ENCODE measurements at places on chromosomes 11 and 22. TPM values are rescaled to one million over a fixed set of nuclear protein-coding genes. Genes with fewer than 3 reads are reported as not detected.

DNA sequence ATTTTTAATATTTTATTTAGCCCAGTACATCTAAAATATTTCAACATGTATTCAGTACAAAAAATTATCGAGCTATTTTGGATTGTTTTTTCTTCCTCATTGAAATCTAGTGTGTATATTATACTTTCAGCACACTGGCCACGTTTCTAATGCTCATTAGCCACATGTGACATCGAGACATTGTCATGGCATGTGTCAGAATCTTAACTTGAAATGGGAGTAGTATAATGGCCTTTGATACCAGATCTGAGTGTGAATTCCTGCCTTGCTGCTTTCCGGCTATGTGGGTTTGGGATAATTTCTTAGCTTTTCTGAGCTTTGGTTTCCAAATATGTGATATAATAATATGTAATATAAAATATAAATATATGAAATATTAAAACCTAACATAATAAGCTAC, 54.3 kb downstream of the BCL2L13 start:
- no peak for DNase-seq

DNA sequence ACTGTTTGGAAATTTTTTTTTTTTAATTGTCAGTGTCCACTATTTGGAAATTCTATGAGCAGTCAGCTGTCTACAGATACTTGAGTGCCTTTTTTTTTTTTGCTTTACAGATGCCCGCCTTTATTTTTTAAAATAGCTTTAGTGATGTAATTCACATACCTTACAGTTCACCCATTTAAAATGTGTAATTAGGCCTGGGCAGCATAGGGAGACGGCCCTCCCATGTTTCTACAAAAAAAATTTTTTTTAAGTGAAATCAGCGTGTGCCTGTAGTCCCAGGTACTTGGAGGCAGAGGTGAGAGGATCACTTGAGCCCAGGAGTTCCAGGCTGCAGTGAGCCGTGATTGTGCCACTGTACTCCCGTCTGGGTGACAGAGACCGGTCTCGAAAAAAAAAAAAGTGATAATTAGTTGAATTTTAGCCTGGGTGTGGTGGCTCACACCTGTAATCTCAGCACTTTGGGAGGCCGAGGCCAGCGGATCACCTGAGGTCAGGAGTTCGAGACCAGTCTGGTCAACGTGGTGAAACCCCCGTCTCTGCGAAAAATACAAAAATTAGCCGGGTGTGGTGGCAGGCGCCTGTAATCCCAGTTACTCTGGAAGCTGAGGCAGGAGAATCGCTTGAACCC, 1.5 kb downstream of the ZNF143 start:
- no peak for DNase-seq

FXYD6 gene
- 30.3 TPM for total RNA-seq

- DNase-seq = no peak
Measured at GRCh38 chr22:20276468-20276867, 8.3 kb upstream of the RTN4R start.

MS4A2 gene
- total RNA-seq = 11.1 TPM
